ENCODE measurements at places on chromosomes 3 and 15.

- DNase-seq, result no peak
These were observed 63.0 kb upstream of the MB21D2 start for GRCh38 chr3:192980632-192981031.

- DNase-seq, result peak; percentile 30
These were observed 165.2 kb upstream of the UMPS start for GRCh38 chr3:124565013-124565412.

- DNase-seq, result no peak
These were observed 83.2 kb upstream of the ATP10A start for GRCh38 chr15:25946241-25946805.

GRCh38 chr15:60626669-60627068, 147.7 kb upstream of the ICE2 start:
- no peak for DNase-seq
